Mucosa of descending colon (tissue), 3 donors: ENCODE measurements at places on chromosomes 3 and 15.

- no peak for DNase-seq
These were observed 123.3 kb downstream of the ALCAM start for GRCh38 chr3:105490045-105490444.

DNA sequence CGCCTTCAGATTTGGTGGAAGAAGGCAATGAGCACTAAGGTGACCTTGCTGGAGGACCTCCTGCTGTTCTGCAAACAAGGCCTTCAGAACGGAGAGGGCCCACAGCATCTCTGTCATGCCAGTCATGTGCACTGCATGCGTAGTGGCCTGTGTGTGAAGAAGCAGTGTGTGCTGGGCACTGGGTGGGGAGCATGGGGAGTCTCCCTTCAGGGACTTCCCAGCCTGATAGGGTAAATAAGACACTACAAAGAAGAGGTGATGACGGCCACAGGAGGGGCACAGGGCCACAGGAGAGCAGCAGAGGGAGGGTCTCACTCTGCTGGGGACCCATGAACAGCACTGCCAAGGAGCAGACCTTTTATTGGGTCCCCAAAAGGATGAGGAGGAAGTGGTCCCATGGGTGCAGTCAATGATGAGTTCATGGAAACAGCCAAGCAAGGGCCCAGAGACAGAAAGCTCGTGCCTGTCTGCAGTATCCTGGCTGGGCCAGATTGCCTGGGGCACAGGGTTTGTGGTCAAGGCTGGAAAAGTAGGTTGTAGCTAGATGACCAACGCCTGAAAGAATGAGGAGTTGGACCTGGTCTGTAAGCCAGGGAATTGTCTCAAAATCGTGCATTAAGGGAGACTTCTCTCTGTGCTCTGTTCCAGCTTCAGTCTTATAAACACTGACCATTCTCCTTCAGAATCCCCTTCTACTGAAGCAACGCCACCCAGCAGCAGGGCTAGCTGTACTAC, 67.8 kb upstream of the SEC61A1 start:
- no peak for DNase-seq

GRCh38 chr3:146306656-146307455, 56.0 kb upstream of the PLSCR4 start:
- DNase-seq: no peak

DNA sequence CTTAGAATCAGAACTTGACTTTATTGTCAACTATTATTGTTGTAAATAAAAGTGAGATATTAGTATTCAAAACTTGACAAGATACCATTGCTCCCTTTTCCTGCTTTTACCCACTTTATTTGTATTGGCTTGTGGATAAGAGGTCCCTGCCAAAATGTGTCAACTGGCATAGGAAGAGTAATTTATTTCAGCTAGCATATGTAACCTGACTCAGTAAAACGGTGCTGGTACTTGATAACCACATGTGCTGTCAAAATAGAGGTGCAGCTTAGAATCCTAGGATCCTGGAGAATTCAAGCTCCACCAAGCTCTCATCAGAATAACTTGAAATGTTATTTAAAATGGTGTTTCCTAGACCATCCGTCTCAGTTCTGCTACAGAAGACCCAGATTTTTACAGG, 90.2 kb upstream of the TGFBR2 start:
- DNase-seq: no peak

DNA sequence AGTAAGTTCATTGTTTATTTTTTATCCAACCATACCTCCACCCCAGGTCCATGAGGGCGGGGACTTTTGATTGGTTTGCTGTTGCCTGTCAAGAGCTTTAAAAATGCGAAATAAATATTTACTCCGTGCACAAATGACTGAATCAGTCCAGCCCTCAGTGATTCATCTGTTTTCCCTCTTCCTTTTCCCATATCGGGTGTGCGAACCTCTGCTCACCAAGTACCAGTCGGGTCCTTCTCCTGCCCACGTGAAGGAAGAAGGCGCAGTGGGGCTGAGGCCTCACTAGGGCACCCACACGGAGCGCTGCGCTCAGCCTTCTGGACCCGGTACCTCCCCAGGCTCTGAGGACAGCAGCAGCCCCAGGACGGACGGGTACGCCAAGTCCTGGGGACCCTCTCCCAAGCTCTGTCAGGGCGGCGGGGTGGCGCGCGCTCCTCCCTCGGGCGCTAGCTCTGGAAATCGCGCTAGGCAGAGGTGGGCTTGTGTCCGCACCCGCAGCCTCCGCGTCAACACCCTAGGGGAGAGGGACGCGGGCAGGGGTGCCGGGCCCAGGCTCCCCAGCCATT, 70.5 kb upstream of the EPHB3 start:
- DNase-seq: no peak

- DNase-seq: no peak
These were observed 15.1 kb downstream of the THUMPD3 start for GRCh38 chr3:9377981-9378380.

- DNase-seq: no peak
These were observed 130.8 kb upstream of the IL12A start for GRCh38 chr3:159857840-159858239.

- no peak for DNase-seq
These were observed 151.1 kb downstream of the RBPMS2 start for GRCh38 chr15:64624242-64624641.

DNA sequence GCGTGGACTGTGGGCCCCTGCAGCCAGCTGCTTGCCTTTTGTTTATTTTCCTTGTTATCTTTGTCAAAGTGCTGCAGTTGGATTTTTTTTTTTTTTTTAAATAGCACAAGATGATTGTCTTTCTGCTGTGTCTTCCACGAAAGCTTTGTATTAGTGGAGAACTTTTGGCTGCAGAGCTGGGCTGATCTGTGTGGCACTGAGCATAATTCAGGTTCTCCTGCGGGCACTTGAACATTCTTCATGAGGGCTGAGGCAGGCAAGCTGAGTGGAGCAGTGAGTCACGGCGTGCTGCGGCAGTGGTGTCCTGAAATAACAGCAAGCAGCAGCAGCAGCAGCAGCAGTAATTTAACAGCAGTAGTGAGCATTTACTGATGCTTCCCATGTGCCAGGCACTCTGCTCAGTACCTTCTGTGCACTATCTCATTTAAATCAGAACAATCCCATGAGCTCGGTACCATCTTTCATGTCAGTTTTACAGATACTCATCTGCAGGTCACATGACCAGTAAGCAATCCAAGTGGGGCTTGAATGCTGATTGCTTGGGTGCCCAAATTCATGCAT, 45.8 kb downstream of the MITF start:
- peak; percentile 51 for DNase-seq

- DNase-seq: no peak
These were observed 671.9 kb upstream of the CBLB start for GRCh38 chr3:106540743-106541142.
